Spleen (tissue), 13 donors: ENCODE measurements at places on chromosomes 11 and 22. TPM values are rescaled to one million over a fixed set of nuclear protein-coding genes. Genes with fewer than 3 reads are reported as not detected.

CCDC89 gene
- 0.92 TPM for total RNA-seq

OR10A6 gene
- not detected for total RNA-seq

SCGB1D2 gene
- total RNA-seq = not detected

KRTAP5-8 gene
- 0.43 TPM for total RNA-seq
